ENCODE measurements at places on chromosomes 11 and 22.

GRCh38 chr11:208917-209260 is 1.4 kb downstream of the RIC8A start:
- no peak for DNase-seq

- no peak for DNase-seq
Measured at GRCh38 chr11:37442576-37442975, 844.5 kb upstream of the RAG2 start.

GRCh38 chr22:31344578-31345330 is 1.4 kb downstream of the PATZ1 start:
- DNase-seq, result peak; percentile 16

DNA sequence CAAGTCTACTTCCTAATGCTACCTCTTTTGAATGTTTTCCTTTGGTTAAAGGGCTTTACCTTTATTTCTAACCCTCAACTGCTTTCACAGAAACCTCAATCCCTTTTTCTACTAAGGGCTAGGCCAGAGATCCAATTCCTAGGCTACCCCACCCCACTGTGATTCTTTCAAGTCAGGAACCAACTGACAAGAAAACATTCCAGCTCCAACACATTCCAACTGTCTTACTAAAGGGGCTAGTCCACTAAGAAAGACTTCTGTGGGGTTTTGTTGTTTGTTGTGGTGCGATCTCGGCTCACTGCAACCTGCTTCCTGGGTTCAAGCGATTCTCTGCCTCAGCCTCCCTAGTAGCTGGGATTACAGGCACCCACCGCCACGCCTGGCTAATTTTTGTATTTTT is 151.3 kb downstream of the APOL5 start:
- DNase-seq, result no peak

GRCh38 chr11:45847911-45848316 is 639 bp downstream of the CRY2 start:
- peak; percentile 35 for DNase-seq

DNA sequence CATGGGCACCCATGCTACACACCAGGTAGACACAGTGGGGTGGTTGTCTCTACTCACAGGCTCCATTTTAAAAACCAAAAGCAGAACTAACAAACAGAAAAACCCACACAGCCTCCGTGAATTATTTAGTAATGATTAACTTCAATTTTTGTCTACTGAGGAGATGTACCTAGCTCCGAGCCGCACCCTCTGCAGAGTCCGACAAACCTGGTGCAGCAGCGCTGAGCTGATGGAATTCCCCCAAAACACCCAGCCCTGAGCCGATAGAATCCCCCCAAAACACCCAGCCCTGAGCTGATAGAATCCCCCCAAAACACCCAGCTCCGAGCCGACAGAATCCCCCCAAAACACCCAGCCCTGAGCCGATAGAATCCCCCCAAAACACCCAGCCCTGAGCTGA is 927.0 kb downstream of the BRD1 start:
- DNase-seq, result no peak

GRCh38 chr22:48744967-48745841 is 1082.5 kb downstream of the BRD1 start:
- no peak for DNase-seq

DNA sequence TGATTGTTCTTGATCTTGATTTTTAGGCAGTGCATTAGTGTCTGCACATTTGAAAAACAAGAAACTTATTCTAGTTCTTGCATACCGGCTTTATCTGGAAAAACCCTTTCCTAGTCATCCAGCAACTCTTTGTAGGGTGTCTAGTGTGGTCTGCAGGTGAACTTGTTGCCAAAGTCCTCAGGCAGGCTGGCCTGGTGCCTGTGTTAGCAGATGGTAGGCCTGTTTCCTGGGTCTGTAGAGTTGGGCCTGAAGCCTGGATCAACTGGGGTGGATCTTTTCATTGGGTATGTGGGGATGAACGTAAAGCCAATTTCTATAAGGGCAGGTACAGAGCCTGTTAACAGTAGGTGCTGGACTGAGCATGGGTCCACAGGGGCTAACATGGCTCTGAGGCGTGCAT is 5.6 kb upstream of the GLYATL1 start:
- no peak for DNase-seq

Measured in foreskin melanocyte (primary cell).